ENCODE measurements at places on chromosomes 4 and X.

DNA sequence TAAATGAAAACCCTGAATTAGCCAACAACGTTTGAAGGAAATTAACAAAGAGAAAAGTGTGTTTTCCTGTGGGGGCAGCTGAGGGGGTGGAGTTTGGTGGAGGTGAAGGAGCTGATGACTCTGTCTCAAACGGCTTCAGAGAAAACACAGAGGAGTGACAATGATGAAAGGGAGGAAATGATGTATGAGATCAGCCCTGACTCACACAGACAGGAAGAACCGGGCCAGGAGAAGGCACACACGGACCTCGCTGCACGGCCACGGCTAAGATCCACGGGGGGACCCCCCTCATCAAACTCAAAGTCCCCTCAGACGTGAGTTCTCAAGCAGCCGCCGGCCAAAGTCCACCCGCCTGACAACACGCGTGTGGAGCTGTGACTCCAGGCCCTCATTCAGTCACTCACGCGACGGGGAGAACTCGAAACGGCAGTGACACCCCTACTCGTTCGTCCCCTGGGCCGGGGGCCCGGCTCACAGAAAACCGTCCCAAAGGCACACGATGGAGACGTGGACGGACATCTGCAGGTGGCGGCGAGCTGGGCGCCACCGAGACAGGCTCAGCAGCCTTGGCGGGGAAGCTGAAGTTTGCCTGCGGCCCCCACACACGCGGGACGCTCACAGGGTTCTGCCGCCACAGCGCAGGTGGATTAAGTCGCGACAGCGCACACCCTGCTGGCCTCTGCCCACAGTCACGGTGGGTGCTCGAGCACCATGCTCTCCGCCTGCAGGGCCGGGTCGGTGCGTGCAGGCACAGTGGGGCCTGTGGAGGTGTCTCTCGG lies 28.8 kb downstream of the PPP2R3B start:
- no peak for DNase-seq

GRCh38 chr4:61011051-61011450 lies 189.1 kb upstream of the ADGRL3 start:
- DNase-seq = no peak

DNA sequence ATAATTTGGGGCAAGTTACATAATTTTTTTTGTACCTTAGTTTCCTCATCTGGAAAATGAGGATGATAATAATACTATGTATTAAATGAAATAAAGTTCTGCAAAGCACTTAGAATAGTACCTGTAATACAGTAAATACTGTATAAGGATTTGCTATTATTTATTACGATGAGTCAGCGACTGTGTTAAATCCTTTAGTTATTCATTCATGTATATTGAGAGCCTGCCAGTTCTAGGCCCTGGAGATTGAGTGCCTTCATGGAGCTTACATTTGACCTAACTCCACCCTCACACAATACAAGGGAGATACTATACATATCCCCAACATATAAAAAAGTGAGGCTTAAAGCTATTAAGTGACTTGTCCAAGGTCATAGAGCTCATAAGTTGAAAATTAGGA lies 67.0 kb upstream of the CITED1 start:
- DNase-seq = no peak

DNA sequence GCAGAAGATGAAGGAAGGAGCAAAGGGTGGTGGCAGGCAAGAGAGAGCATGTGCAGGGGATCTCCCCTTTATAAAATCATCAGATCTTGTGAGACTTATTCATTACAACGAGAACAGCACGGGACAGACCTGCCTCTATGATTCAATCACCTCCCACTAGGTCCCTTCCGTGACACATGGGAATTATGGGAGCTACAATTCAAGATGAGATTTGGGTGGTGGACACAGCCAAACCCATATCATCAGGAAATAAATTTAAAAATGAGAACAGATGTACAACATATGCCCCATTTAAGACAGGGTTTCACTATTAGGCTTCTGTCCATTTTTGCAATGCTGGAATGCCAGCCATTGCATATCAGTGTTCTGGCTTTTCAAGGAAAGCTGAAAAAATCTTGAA lies 346.7 kb upstream of the SLIT2 start:
- DNase-seq = no peak

DNA sequence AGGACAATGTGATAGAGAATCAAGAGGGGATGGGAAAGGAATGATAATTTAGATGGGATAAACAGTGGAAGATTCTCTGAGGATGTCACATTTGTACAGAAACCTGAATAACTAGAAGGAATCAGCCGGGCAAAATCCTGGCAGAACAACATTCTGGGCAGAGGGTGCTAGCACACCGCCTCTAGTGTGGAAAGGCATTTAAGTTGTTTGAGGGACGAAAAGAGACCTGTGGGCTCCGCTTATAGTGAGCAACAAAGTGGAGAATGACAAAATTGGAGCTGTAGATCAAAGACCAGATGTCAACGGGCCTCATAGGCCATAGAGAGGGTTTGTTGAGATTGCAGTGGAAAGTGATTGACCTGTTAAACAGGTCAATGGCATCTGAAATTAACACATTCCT lies 596.0 kb upstream of the SLIT2 start:
- DNase-seq = no peak

DNA sequence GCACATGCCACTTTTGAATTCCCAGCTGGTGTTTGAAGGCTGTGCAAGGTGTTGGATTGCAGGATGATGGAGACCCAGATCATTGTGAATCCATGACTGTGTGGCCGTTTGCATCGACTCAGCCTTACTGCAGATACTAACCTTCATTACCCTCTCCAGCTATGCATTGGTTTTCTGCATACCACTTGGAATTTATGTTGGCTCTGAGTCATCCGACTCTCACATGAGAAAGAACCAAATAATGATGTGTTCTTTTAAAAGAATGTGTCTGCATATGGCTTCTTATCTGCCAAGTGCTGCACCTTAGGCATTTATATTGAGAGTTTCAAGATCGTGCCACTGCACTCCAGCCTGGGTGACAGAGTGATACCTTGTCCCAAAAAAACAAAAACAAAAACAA lies 106.7 kb upstream of the PRKX start:
- no peak for DNase-seq

GRCh38 chr4:52853351-52853750 lies 8.8 kb upstream of the RASL11B start:
- no peak for DNase-seq

- no peak for DNase-seq
These were observed 110.2 kb upstream of the STX18 start for GRCh38 chr4:4651811-4652755.

- no peak for DNase-seq
These were observed 33.1 kb upstream of the GPR34 start for GRCh38 chrX:41655631-41656030.

GRCh38 chr4:150173982-150174398 lies 95.7 kb downstream of the DCLK2 start:
- no peak for DNase-seq

- DNase-seq = peak; percentile 90
These were observed at the start of gene WWC2 for GRCh38 chr4:183098723-183099536. Gene WWC2 (plus strand): TSS chr4:183099257. CDS start chr4:183099492, 235 bp downstream.

DNA sequence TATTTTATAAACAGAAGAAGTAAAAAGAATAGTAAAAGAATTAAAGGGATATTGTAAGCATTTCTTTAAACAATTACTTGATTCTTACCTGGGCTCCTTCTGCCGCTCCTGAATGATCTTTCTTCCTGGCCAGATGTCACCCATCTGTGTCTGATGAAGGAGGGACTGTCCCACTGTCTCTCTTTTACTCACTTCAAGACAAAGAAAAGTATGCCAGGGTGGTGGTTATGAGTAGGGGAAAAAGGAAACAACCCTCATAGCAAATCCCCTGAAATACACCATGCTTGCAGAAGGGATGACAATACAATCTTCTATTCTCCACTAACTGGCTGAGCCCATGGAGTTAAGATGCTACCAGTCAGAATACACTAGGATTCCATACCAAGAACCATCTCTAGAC lies 31.1 kb downstream of the SYTL4 start:
- no peak for DNase-seq

DNA sequence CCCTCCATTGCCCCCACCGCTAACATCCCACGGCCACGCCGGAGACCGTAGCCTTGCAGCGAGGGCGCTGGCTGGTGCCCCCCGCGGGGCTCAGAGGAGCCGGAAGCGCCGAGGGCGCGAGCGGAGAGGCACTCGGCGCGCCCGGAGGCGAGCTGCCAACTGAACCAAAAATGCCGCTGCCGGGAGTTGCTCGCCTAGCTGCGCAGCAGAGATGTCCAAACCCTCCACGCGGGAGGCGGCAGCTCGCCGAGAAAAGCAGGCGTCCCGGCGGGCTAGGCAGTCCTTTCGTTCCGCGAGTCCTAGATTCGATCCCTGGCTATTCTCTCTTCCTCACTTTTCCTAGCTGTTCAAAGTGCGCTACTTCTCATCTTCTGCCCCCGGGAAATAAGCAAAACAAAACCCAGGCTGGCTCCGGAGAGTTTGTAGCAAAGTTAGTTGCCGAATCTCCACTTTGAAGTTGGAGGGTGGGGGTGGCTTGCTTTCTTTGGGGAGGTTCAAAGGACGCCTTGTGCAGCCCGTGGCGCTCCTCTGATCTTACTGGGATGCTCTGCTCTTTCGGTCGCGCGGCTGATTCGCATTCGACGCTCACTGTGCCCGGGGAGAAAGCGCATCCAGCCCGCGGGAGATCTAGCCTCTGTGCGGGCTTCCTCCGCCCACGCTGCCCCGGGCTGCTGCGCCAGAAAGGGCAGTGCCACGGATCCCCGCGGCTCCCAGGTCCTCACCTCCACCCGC lies 723 bp downstream of the NKX6-1 start:
- peak; percentile 22 for DNase-seq

DNA sequence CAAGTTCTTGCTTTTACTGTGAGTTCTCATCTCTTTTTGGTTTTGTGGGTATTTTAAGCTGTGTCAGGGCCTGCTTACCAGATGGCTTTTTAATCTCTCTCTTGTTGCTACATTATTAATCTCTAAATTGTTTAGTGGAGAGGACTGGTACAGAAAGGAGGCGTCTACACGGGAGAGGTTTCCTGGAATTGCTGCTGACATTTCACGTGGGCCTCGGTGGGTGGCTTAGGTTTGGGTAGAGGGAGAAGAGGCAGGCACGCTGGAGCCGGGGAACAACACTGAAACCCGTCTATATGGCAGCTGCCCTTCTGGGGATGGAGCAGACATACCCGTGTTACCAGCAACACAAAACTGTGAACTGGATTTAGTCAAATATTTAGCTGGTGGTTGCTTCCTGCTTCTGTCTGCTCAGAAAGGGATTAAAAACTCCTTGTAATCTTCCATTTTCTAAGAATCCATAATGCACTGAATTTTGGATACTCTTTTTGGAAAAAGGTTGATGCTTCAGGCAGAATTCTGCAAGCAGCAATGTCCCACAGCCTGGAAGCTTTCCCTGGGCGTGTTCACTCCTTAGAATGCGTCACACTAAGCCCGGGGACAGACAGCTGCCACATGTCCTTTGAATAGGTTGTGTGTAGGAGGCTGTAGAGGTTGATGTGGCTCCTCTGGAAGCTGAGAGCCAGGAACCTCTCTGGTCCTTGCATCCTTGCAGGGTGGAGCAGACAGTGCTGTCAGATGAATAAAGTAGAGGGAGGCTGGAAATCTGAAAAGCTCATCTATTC lies 199.8 kb upstream of the GATB start:
- DNase-seq = no peak

DNA sequence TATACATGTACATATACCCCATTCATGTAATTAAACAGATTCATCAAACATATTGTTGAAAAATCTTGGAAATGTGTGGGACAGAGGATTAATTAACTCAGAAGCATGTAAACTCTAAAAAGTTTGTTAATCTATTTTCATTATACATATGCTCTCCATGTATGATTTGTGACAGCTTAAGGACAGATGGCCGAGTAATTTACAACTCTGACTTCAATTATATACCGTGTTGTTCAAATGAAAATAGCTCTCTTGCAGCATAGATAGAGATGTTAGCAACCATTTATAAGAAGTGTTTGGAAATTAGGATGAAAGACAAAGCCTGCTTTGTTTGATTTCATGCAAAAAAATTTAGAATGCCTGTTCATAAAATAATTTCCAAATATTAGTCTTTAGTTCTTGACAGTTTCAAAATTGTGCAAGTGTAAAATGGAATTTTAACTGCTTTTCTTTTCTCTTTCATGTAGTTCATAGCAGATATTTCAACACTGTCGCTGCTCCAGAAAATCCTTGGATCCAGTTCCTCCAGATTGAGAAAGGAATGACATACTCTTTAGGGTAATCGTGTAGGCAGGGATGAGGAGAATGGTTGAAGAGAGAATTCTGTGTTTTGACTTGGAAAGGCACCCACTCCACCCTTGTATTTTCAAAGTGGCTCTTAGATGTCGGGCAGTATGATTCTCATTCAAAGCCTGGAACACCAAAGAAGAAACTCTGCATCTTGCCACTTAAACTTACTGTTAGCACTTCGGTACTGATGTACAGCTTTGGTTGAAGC lies 23.1 kb downstream of the AFF2 start:
- no peak for DNase-seq

DNA sequence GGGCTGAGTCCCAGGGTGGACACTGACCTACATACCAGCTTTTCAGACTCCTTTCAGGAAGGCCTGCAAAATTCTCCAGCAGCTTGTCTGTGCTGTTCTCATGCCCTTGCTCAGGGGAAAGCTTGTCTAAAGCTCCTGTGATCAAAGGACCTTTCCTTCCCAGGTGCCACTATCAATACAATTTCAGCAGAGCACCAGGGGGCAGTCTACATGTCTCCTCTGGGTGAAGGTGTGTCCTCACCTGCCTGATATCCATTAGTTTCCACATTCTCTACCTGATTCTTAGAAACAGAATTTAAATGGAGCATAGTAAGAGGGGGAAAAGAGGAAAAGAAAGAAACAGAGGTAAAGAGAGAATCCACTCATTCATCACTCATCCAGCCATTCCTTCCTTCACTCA lies 114.2 kb downstream of the PPARGC1A start:
- DNase-seq = no peak

GRCh38 chr4:55116450-55116849 lies 8.9 kb downstream of the KDR start:
- no peak for DNase-seq

- no peak for DNase-seq
These were observed 128.9 kb downstream of the REELD1 start for GRCh38 chr4:146343199-146343598.
